Stimulated activated effector memory CD8-positive, alpha-beta T cell treated with anti-CD3 and anti-CD28 coated beads, Interleukin-12 subunit alpha, Interleukin-12 subunit beta, amount 100 ng/mL, for 72 hours (primary cell): ENCODE measurements at places on chromosomes 12 and 14.

- no peak for DNase-seq
Observed at GRCh38 chr12:19288603-19289244, 150.6 kb upstream of the AEBP2 start.

DNA sequence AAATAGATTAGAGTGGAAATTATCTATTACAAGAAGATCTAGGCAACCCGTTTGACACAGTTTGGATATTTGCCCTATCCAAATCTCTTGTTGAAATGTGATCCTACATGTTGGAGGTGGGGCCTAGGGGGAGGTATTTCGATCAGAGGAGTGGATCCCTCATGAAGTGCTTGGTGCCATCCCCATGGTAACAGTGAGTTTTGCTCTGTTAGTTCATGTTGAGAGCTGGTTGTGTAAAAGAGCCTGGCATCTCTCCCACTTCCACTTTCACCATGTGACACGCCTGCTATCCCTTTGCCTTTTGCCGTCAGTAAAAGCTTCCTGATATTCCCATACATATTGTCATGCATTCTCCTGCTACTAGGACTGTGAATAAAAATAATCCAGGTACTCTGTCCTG lies 66.4 kb upstream of the FLRT2 start:
- no peak for DNase-seq

DNA sequence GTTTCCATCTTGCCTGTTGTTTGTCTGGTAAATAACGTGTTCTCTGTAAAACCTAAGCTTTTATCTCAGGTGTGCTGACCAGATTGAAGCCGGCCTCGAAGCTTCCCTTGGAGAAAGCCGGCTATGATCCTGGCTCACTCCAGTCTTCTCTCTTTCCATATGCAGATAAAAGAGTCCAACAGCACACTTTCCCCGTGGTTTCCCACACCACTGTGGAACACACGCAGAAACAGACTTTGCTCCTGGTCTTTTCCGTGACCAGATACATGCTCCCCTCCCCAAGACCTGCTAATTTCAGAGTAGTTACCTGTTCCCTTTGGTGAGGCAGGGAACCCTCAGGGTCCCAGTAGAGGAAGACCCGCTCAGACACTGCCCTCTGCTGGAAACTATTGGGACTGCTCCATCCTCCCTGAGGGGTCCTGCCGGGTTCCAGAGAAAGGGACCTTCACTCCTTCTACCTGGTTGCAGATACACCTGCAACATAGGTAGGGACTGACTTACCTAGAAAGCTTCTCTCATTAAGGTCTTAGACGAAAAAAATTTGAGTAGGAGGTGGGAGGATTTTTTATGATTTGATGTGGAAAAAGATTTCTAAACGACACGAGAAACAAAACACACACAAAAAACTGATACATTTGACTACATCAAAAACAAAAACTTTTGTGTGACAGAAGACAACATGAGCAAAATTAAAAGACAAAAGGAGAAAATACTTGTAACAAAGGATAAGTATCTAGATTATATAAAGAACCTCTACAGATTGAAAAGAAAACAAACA lies 415.4 kb upstream of the CCDC196 start:
- DNase-seq: peak; percentile 68

- DNase-seq: no peak
Observed at GRCh38 chr12:76024102-76024781, 7.3 kb downstream of the PHLDA1 start.

DNA sequence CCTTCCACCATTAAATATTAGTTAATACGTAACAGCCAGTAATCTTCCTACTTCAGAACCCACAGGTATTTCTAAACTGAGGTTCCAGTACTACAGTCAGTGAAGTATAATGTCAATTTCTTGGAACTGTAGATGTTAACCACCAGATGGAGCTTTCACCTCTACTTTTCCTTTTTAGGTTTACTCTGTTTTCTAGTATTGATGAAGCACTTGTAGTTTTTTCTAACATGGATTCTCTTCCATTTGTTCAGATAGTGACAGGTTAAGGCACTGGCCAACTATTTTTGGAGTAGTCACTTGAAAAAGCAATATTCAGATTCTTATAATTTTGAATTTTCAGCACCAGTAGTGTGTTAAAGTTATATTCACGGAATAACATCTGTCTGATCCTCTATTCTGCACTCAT lies 4.6 kb upstream of the SEC23A start:
- DNase-seq: no peak

- DNase-seq: no peak
Observed at GRCh38 chr14:59278111-59278510, 89.6 kb downstream of the DAAM1 start.

DNA sequence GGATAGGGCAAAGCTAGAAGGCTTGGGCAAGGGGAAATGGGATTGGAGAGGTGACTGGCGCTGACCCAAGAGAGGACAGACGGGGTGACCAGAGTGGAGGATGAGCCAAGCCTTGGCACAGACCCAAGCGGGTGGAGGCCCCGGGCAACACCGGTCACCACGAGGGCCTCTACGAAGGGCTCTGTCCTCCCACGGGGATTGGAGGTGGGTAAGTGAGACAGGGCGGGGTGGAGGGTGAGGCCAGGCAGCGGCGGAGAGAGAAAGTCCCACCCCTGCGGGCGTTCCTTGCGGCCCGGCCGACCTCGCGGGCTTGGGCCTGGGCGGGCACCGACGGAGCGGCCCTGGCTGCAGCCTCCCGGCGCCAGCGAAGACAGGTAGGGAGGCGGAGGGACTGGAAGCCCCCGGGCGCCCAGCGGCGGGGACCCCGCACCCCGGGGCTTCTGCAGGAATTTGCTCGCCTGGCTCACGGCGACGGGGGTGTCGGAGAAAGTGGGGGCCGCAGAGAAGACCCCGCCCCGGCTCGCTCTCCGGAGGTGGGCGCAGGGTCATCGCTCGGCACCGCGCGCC lies at the start of gene PAPLN:
Gene PAPLN, plus strand, starts transcription at position 288 of the 567 bp plus-strand sequence. CDS start 2,273 bp downstream, outside the sequence.
- no peak for DNase-seq

- DNase-seq: no peak
Observed at GRCh38 chr12:52207106-52207505, 15.3 kb upstream of the KRT80 start.

- DNase-seq: no peak
Observed at GRCh38 chr14:71556730-71557129, 375.5 kb upstream of the RGS6 start.

GRCh38 chr12:90067791-90068190 lies 359.2 kb upstream of the ATP2B1 start:
- no peak for DNase-seq

DNA sequence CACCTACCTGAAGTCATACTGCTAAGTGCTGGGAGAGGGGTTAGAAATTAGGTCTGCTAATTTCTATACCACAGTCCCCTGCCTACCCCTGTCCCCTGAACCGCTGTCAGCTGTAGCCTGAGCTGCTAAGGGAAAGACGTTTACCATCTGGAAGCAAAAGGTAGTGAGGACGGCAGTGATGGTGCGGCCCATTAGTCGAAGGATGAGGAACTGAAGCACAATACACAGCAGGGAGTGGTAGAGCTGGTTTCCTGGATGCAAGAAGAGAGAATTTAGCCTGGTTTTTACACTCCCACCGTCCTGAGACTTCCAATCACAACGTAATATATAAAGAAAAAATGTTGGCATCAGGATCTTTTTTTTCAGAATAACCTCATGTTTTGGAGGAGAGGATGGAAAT lies 11.8 kb downstream of the EMG1 start:
- DNase-seq: no peak

DNA sequence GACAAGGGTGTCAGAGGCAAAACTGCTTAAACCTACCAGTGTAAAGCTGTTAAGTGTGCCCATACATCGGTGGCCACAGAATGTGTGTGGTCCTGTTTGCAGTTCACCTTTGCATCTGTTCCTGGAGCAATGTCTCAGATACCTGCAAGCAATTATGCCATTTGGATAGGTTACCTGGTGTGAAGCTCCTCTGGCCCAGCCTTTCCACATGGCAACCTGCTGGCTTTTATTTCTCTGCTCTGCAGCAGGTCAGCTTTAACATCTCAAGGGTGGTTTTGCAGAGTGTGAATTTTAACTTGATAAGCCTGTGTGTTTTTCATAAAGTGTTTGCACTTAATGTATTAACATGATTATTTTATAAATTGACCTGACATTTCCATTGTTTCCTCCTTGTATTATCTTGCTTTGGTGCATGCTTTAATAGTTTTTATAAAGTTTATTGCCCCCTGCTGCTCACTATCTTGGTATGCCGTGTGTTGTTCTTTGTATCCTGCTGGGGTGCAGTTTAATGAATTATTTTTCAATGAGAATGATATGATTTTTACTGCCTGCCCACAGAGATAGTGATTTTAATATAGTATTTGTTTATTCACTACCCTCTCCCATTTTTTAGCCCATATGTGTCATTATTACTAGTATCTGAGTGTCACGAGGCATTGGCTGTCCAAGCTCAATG lies 403.8 kb downstream of the NPAS3 start:
- no peak for DNase-seq

DNA sequence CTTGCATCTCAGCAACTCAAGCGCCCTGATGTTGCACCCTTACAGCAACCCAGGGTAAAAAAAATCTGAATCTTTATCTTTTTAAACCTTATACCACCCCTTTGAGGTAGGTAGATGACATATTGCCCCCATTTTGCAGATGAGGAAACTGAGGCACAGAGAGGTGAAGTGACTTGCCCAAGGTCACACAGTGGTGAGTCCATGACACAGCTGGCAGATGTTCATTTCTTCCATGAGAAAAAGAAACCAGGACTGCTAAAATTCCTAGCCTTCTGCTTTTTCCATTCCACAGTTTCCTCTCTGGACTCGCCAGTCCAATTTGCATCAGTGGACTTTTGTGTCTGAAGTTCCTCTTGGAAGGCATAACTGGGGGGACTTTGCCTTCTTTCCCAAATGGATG lies 79.3 kb downstream of the IGF1 start:
- no peak for DNase-seq

GRCh38 chr12:106078358-106079010 lies 60.3 kb downstream of the NUAK1 start:
- DNase-seq: no peak
